ENCODE measurements at places on chromosomes 5 and 9. TPM values are rescaled to one million over a fixed set of nuclear protein-coding genes. Genes with fewer than 3 reads are reported as not detected.

ISL1 gene
- 0.18 TPM for polyA plus RNA-seq

TAF11L3 gene
- polyA plus RNA-seq, result not detected

IL31RA gene
- 0.01 TPM for polyA plus RNA-seq

POMT1 gene
- 11.5 TPM for polyA plus RNA-seq

LCN9 gene
- not detected for polyA plus RNA-seq

SLCO6A1 gene
- polyA plus RNA-seq, result 0.39 TPM

AGXT2 gene
- polyA plus RNA-seq, result not detected

SH3PXD2B gene
- 3.0 TPM for polyA plus RNA-seq

PCDHB14 gene
- 0.88 TPM for polyA plus RNA-seq

Data from esophagus (tissue), 2 donors.